GM12878 (cell line): ENCODE measurements at places on chromosomes 7 and 10.

GRCh38 chr7:142811154-142811737 is 40.5 kb downstream of the PRSS2 start:
- no peak for DNase-seq

DNA sequence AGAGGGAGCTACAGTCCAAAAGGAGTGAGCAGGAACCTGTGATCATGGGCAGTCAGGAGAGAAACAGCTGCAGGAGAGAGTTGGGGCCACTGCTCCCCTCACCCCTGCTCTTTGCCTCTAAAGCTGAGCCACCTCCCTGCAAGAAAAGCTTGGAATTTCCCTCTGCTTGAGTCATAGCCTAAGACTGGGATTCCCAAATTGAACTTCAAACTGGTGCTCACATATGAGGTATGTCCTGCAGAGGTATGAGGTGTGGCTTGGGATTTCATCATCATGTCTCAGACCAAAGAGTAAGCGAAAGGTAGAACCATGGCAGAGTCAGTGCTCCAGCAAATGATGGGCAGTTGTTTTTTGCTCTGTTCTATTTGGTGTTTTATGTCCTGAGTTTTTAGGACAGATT is 237.1 kb upstream of the NRP1 start:
- no peak for DNase-seq

- DNase-seq = no peak
These were observed 65.2 kb downstream of the CLRN3 start for GRCh38 chr10:127827354-127828140.

- DNase-seq = no peak
These were observed 12.1 kb upstream of the BHLHA15 start for GRCh38 chr7:98199131-98199530.

GRCh38 chr7:105003275-105003674 is 10.7 kb upstream of the KMT2E start:
- DNase-seq = no peak

GRCh38 chr10:73404690-73405089 is 9.2 kb downstream of the ANXA7 start:
- DNase-seq = no peak

GRCh38 chr10:49830846-49831245 is 68.7 kb upstream of the OGDHL start:
- no peak for DNase-seq
